ENCODE measurements at places on chromosomes 6 and 20. TPM values are rescaled to one million over a fixed set of nuclear protein-coding genes. Genes with fewer than 3 reads are reported as not detected.

DNA sequence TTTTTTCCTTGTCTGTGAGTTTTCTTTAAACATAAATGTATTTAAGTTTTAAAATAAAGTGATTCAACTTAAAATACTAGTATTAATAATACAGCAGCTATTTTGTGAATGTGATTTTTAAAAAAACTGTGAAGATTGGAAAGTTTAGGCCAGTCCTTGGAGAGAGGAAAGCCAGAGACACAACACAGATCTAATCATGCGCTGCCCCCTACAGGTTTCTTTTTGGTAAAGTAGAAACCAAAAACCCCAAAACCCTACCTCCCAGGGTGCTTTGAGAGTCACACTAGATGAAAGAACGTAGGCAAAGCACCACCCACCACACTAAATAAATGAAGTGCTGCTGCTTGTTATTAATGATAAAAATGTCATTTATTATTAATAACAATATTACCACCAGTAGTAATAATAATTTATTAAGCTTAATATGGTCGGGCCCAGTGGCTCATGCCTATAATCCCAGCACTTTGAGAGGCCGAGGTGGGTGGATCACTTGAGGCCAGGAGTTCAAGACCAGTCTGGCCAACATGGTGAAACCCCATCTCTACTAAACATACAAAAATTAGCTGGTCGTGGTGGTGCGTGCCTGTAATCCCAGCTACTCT, 33.7 kb downstream of the SLC9A8 start:
- DNase-seq = peak; percentile 80

- DNase-seq = no peak
Measured at GRCh38 chr20:11380283-11380682, 537.4 kb upstream of the BTBD3 start.

GRCh38 chr20:36071848-36072247, 82.7 kb upstream of the EPB41L1 start:
- no peak for DNase-seq

- DNase-seq = no peak
Measured at GRCh38 chr6:122589115-122589514, 21.1 kb upstream of the PKIB start.

SMLR1 gene
- polyA plus RNA-seq = not detected

- no peak for DNase-seq
Measured at GRCh38 chr6:159766906-159767305, 5.1 kb downstream of the ACAT2 start.

GRCh38 chr20:47749339-47749738, 35.9 kb downstream of the SULF2 start:
- DNase-seq = no peak

DNA sequence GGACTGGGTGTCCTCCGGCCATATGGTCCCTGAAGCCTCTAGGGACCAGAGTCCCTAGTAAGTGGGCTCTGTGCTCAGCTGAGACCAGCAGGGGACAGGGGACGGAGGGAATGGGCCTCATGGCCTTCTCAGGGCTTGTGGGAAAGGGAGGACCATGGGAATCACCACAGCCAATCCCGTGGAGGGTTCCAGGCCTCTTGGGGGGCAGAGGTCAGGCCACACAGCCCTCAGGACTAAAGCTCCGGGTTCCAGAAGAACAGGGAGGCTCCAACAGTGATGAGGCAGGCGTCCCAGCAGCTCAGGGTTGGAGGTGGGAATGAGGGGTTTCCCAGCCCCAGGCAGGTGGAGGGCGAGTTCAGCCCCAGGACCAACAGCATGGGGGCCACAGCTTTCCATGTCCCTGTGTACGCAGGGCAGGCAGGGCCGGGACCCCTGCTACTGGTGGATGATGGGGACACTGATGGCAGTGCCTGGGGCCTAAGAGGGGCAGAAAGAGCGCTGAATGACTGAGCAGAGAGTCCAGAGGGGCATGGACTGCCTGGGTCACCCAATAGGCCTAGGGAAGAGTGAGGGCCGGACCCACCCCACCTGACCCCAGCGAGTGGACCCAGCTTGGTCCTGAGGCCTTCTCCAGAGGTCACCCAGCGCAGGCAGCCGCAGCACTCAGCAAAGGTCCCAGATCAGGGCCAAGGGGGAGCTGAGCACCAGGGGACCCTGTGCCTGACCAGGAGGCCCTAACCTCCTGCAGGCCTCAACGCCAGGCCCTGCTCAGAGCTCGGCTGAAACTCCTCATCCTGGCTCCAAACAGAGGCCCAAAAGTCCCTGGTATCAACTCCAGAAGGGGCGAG, 8.8 kb downstream of the MYL9 start:
- peak; percentile 25 for DNase-seq

TRAM2 gene
- 7.7 TPM for polyA plus RNA-seq

All from cardiac muscle cell (in vitro differentiated cells and primary cell).